Thymus (tissue), 14 donors: ENCODE measurements at places on chromosomes 5 and 9.

GRCh38 chr9:27528886-27529315 lies 713 bp downstream of the MOB3B start:
- peak; percentile 7 for DNase-seq

DNA sequence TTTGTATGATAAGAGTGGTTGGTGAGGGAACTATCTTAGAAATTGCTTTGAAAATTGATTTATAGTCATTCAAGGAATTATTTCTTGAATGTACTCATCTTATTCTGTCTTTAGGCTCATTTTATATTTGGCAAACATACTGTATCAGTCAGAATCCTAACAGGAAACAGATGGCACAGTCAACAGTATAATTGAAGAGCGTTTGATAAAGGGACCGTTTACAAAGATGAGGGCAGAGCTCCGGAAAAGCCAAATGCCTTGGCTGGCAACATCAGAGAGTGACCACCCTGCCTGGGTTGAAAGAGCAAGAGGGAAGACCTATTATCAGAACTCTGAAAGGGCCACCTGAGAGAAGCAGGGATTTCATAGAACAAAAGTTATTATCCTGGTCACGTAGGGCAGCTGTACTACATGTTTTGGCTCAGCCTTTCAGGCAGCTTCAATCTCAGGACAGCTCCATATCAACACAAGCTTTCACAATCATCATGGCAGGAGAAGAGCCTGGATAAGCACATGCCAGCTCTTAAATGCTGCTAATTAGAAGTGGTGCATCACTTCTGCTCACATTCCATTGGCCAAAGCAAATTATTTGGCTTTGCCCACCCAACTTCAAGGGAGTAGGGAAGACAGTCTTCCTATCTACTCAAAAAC lies 47.2 kb upstream of the ARL15 start:
- no peak for DNase-seq

GRCh38 chr9:89049646-89050045 lies 58.4 kb downstream of the S1PR3 start:
- DNase-seq, result no peak

- DNase-seq, result no peak
Observed at GRCh38 chr9:104118916-104119315, 24.8 kb downstream of the SMC2 start.

GRCh38 chr9:114681594-114682332 lies at the start of gene TEX48:
Gene TEX48 (minus strand): TSS chr9:114682192. CDS start chr9:114671723, 10,469 bp downstream.
- DNase-seq, result peak; percentile 42

GRCh38 chr5:143955141-143955540 lies 143.2 kb downstream of the HMHB1 start:
- DNase-seq, result no peak

- DNase-seq, result no peak
Observed at GRCh38 chr9:112505607-112506006, 19.0 kb downstream of the KIAA1958 start.

- DNase-seq, result no peak
Observed at GRCh38 chr5:38046103-38046502, 206.3 kb upstream of the GDNF start.

GRCh38 chr5:174328631-174329299 lies 283.3 kb downstream of the NSG2 start:
- no peak for DNase-seq

DNA sequence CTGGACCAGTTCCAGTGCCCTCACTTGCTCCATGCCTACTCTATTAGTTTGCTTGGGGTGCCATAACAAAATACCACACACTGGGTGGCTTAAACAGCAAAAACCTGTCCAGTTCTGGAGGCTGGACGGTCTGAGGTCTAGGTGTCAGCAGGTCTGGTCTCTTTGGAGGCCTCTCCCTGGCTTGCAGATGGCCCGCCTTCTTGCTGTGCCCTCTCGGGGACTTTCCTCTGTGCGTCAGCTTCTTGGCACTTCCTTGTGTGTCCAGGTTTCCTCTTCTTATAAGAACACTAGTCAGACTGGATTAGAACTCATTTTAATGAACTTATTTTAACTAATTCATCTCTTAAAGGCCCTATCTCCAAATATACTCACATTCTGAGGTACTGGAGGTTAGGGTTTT lies 97.2 kb downstream of the CARTPT start:
- DNase-seq, result no peak

DNA sequence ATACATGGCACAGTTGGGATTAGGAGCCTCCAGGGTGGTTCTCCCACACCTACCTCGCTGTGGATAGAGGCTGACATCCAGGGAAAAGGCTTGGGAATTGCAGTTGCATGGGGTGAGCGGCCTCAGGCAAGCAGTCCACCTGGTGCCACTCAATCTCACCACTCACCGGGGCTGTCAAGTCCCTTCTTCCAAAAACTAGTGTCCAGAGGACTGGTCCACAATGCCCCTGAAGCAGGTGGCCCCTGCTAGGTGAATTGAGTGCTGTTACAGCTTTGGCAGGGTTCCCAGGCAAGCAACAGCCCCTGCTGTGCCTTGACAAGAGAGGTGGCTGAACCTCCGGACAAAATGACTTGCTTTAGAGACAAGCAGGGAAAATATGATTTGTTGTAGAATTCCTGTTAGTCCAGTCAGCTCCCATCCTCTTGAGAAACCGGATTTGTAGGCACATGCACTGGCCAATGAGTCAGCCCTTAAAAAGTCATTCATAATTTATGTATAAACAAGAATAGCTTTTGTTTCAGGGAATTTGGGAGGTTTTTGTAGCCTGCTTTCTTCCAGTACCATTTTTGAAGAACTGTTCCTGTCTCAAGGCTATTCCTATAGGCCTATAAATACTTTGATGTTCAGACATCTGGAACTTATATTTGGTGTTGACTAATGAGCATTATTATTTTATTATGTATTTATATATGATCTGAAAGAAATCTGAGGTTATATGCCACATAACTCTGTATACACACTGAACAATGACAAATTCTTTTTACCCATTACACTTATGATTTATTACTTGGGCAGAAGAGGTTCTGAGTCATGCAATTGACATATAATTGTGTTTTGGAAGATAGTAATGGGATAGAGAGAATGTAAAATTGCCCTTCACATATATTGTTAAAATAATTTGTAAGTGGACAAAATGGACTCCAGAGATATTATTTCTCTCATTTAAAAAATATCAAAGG lies 411.1 kb downstream of the ACTL7B start:
- DNase-seq, result no peak

GRCh38 chr9:71498691-71499090 lies 269.6 kb downstream of the CEMIP2 start:
- DNase-seq, result no peak

DNA sequence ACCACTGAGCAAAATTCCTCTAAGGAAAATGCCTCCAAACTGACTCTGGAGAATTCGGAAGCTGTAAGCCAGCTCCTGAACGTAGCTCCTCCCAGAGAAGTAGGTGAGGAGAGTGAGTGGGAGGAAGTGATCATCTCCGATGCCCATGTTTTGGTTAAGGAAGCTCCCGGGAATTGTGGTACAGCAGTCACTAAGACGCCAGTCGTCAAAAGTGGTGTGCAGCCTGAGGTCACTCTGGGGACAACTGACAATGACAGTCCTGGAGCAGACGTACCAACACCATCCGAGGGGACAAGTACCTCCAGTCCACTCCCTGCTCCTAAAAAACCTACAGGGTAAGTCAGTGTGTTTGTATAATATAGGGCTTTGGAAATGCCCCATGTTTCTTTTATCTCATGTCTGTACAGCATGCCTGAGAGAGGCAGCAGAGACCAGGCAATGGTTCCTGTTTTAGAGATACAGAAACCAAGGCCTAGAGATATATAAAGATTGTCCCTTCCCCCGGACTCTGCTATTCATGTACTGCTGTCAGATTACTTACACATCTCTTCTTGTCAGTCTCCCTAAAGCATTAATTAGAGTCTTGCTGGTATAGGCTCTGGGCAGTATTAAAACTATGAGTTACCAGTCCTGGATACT lies 23.9 kb downstream of the HMGXB3 start:
- no peak for DNase-seq

DNA sequence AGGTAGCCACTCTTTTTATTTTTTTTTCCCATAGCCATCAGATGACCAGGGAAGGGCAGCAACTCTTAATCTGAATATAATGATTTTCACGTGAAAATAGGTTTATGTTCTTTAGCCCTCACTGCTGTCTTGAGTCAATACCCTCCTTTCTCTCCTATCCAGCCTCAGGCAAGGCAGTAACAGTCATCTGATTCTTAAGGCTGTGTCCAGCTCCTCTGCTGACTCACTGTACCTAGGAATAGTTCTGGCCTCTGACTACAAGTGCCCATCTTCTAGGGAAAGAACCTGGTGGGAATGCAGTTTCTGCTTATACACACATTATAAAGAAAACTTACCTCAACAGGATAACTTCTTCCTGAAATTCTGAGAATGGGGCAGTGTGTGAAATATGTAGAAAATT lies 30.7 kb downstream of the DHX29 start:
- no peak for DNase-seq

DNA sequence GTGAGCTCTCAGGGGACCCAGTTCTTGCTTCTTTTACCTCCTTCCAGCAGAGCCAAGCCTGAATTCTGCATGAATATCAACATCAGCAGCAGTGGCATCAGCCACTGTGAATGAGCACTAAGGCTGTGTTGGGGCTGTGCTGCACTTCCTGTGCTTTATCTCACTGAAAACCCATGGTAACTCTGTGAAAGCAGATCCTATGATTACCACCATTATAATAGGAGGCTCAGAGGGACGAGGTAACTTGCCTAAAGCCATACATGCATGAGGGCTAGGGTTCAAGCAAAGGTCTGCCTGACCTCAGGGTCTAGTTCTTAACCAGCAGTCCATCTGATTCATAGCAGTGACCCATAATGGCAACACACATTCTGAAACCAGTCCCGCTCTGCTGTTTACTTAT lies 60.5 kb upstream of the RAPGEF1 start:
- DNase-seq, result no peak

- no peak for DNase-seq
Observed at GRCh38 chr5:107526270-107526937, 144.3 kb downstream of the EFNA5 start.

DNA sequence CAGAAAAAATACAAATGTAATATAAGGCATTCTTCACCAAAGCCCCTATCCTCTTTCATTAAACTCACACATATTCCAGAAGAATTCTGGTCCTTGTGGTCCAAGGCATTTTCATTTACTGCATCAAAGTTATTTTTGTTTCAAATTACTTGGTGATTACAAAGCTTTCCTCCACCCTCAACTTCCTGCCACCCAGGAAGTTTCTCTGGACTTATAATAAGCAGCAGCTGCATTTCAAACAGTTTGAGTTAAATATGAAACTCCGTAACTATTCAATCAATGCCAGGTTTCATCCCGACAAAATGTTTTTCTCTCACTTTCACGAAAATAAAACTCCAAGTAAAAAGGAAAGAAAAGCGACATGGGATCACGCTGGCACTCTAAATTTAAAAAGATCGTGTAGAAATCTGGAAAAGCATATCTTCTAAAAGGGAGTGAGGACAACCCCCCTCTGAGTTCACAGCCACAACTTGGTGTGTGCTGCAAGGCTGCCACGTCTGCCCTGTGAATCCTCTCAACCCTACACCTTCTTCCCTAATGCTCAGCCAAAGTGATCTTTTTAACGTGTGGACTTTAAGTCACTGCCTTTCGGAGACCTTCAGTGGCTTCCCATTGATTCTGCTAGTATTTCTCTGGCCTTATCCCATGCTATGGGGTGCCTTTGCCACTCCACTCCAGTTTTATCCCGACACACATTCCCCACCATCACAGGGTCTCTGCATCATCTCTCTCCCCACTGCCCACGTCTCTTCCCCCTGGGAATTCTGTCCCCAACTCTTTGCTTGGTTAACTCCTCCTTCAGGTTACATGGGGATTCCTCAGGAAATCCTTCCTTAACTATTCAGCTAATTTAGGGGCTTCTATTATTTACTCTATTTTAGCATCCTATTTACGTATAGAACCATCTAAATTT lies 91.1 kb upstream of the CER1 start:
- no peak for DNase-seq

GRCh38 chr9:135456436-135457104 lies 23.0 kb upstream of the PPP1R26 start:
- DNase-seq, result no peak

GRCh38 chr9:112867275-112867991 lies 23.2 kb downstream of the SLC46A2 start:
- DNase-seq, result peak; percentile 23

- DNase-seq, result no peak
Observed at GRCh38 chr9:133958756-133959155, 33.4 kb downstream of the VAV2 start.

DNA sequence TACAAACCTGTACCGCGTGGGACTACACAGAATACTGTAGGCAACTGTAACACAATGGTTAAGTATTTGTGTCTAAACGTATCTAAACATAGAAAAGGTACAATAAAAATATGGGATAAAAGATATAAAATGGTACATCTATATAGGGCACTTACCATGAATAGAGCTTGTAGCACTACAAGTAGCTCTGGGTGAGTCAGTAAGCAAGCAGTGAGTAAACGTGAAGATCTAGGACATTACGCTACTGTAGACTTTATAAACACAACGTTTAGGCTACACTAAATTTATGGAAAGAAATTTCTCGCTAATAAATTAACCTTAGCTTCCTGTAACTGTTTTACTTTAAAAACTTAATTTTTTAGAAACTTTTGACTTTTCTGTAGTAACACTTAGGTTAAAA lies 46.5 kb downstream of the MRPS27 start:
- no peak for DNase-seq

DNA sequence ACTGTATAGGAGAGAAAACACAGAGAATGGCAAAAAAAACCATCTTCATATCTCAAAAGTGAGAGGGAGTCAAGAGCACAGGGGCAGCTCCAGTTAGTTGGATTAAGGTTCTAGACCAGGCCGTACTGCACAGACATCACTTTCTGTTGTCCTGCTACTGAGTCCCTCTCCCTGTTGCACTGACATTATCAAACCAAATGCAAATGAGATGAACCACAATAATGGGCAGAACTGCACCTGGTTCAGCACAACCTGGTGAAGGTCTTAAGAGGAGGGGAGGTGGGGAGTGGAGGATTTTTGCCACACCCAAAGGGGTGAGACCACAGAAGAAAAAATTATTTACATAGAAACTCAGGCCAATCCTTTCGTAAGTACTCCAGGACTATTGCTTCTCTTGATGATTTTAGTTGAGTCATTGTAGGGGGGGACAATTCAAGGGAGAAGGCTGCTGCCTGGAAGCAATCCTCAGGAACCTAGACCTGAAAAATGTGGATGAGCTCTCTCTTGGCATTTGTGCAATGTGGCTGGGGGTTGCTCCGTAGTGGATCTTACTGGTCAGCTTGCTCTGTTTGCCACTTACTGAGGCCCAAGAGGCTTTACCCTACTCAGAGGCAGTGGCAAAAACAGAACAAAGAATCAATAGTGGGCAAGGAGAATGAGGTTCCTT lies 94.5 kb upstream of the PPP1R2B start:
- DNase-seq, result no peak

GRCh38 chr5:173547579-173547978 lies 68.9 kb downstream of the BOD1 start:
- no peak for DNase-seq

GRCh38 chr5:53017383-53017782 lies 28.2 kb downstream of the ITGA2 start:
- no peak for DNase-seq
